SK-N-DZ (cell line): ENCODE measurements at places on chromosomes 7 and 10.

- DNase-seq: no peak
Measured at GRCh38 chr7:103418241-103418640, 27.8 kb downstream of the SLC26A5 start.

DNA sequence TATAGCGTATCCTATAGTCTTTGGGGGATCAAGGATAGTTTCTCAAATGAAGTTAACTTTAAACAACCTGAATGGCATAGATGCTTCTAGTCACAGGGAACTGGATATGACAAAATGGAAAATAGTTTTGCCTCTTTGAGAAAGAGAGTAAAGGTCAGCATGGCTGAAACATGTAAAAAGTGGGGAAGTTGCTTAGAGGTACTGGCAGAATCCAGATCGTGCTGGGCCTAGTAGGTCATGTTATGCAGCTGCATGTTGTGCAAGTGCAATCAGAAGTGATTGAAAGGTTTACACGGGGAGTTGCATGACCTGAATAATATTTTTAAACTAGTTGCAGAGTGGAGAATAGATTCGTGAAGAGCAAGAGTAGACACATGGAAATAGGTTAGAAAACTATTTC is 201.1 kb upstream of the HDAC9 start:
- DNase-seq: no peak

- no peak for DNase-seq
Measured at GRCh38 chr10:66209025-66209424, 716.8 kb upstream of the LRRTM3 start.

GRCh38 chr7:90841759-90842429 is 245.8 kb downstream of the CDK14 start:
- no peak for DNase-seq

- no peak for DNase-seq
Measured at GRCh38 chr10:15320522-15321203, 50.4 kb downstream of the FAM171A1 start.

- no peak for DNase-seq
Measured at GRCh38 chr7:73828107-73828803, 2.5 kb upstream of the CLDN4 start.

DNA sequence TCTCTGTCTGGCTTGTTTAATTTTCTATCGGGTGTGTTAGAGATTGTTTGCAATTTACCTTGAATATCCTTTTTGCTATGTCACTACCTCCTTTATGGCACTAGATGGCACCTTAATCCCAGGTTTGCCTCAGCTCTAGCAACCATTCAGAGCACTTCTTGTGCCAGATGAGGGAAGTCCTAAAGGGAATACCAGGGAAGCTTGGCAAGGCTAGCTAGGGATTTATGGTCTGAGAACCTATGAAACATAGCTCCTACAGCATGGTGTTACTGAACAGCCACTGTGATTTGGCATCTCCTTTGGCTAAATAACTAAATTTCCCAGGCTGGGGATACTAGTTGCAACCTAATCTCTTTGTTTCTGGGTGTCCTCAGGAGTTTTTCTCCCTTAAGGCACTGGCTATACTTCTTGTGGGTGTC is 69.0 kb upstream of the VOPP1 start:
- peak; percentile 75 for DNase-seq

GRCh38 chr10:130479146-130479545 is 343.0 kb downstream of the GLRX3 start:
- no peak for DNase-seq

DNA sequence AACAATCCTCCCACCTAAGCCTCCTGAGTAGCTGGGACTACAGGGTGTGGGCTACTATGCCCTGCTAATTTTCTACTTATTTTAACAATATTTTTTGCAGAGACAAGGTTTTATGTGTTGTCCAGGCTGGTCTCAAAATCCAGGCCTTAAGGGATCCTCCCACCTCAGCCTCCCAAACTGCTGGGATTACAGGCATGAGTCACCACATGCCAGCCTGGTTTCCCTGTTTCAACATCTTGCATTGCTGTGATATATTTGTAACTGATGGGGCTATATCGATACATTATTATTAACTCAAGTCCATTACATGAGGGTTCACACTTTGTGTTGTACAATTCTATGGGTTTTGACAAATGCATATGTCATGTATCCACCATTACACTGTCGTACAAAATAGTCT is 41.9 kb upstream of the OGDHL start:
- DNase-seq: no peak

- no peak for DNase-seq
Measured at GRCh38 chr7:23622506-23622925, 25.3 kb downstream of the CCDC126 start.

DNA sequence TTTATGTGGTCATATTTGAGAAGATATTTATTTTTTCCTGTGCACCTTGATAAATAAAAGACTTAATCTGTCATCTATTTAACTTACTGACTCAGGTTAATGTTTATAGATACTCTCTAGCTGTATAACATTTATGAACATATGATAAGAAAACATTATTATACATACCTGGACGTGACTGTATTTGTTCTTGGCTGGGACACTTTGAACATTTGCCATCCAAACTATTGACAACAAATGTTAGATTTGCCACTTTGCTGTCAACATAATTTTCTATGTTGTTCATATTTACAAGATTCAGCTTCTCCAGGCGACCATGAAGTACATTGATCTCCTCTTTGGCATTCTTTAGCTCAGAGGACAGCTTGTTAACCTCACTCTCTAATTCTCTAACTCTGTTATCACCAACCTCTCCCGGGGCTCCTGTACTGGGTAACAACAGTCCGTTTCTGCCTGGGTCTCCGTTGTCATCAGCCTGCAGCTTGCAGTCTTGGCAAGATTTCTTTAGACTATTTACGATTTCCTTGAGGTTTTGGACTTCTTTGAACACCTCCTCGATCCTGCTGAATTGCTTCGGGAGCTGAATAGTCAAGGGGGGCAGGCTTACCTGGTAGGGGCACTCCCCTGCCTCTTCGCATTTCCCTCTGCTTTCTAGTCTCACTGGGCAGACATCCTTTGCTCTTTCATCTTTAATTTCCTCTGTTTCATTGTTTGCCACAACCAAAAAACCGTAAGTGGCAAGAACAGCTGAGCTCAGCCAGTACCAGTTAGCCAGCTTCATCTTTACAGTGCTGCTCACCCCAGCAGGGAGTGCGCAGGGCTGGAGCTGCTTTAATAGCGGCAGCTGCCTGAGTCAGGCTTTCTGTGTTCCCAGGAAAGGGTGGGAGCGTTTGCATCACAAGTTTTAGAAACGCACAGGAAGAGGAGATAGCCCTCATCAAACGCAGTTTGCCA is at the start of gene FGL2:
Gene FGL2, minus strand, starts transcription at position 807 of the 954 bp plus-strand sequence. Its CDS starts 26 bp downstream, at position 781.
- no peak for DNase-seq

GRCh38 chr10:86355571-86356038 is 11.0 kb downstream of the GRID1 start:
- DNase-seq: no peak

GRCh38 chr7:884191-885003 is 8.0 kb downstream of the GET4 start:
- no peak for DNase-seq
